ENCODE measurements at places on chromosomes 12 and 14.

DNA sequence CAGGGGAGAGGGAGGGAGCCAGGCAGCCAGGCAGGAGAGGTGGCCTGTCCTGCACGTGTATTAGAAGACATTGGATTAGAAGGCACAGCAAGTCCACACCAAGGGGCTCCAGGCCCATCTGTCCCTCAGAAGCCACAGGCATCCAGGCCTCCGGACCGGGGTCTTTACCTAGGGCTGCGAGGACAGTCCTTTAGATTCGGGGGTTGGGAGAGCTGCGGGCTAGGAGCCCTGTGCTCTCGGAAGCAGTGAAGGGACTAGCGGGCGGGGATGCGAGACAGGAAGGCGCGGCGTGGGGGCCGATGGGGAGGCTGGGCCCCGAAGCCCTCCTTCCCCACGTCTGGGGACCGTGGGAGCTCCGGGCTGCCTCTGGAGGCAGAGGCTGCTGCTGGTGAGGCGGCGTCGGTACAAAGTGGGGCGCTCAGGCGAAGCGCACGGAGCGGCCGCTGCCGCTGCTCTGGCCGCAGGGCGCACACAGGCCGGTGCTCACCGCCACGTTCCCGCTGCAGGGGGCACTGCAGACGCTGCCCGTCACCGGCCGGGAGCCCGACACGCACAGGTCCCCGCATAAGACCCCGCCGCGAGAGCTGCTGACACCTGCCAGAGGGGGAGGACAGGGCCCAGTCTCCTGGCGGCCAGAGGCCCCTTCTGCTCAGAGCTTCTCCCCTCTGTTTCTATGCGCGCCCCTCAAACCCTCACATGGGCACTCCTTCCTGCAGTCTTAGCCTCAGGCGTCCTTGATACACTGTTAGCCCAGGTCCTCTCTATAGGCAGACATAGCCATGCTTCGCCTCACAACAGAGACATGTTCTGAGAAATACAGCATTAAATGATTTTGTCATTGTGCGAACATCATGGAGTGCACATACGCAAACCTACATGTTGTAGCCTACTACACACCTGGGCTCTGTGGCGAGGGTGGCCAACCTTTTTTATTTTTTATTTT is 17.3 kb downstream of the KRT7 start:
- no peaks in the 10 kb centered on the region for H3K36me3 ChIP-seq
- DNase-seq: no peak
- H3K27ac ChIP-seq: no peak overlapping the region
- H3K4me3 ChIP-seq: no peak overlapping the region
- no peaks in the 10 kb centered on the region for H3K4me1 ChIP-seq

DNA sequence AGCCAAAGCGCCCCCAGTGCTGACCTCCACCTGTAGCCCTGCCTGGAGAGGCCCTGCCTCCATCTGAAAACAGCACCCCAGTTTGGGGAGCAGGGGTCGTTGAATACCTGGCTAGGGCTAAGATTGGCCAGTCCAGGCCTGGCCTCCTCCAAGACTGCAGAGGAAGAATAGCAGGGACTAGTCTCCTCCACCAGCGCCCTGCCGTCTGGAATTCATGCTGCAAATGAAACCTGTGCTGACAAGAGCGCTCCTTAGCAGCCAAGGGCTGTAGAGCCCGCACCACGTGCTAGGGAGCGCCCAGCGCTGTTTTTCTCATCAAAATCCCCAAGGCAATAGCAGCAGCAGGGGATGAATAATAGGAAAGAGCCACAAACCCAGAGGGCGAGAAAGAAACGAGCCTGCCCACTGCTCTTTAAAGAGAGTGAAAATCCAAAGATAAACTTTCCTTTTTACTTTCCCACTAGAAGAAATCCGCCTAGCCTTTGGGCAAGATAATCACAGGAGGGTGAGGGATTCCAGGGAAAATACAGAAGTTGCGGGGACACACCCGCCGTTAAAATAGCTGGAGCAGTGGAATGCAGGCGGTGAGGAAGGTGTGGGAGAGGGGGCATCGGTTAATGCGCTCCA is 3.3 kb downstream of the COL2A1 start:
- DNase-seq: peak; percentile 90
- no peak overlapping the region for H3K27ac ChIP-seq
- H3K27me3 ChIP-seq: peaks cover 42% of the 10 kb centered on the region
- peaks cover 4% of the 10 kb centered on the region for H3K4me1 ChIP-seq
- no peak overlapping the region for H3K4me3 ChIP-seq

DNA sequence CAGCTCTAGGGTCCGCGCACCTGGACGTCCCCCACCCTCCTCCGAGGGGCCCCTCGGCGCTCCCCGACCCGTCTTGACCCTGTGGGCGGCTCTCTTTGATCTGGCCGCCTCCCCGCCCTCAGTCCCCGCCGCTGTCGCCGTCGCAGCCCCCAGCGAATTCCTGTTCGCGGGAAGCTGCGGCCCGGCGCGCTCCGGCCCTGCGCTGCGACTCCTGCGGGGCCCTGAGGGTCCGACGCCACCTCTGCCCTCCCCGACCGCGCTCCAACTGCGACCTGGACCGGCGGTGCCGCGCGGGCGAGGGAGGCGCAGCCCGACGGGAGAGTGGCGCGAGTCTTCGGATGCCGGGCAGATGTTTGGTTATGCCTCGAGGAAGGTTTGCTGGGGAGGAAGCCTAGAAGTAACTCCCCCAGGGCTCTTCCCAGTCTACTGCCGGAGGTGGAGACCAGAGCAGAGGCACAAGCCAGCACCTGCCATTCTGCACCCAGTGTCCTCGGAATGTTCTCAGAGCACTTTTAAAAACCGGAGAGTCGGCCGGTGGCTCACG is 440 bp upstream of the ISM2 start:
- peaks cover 8% of the 10 kb centered on the region for H3K27me3 ChIP-seq
- H3K4me3 ChIP-seq: peak overlapping the region; percentile 12
- H3K27ac ChIP-seq: no peak overlapping the region
- no peaks in the 10 kb centered on the region for H3K36me3 ChIP-seq
- H3K4me1 ChIP-seq: no peaks in the 10 kb centered on the region

- DNase-seq: no peak
- no peaks in the 10 kb centered on the region for H3K4me1 ChIP-seq
- H3K27ac ChIP-seq: no peak overlapping the region
- H3K4me3 ChIP-seq: no peak overlapping the region
- no peaks in the 10 kb centered on the region for H3K27me3 ChIP-seq
Observed at GRCh38 chr12:21552635-21553328, 26.7 kb downstream of the SPX start.

DNA sequence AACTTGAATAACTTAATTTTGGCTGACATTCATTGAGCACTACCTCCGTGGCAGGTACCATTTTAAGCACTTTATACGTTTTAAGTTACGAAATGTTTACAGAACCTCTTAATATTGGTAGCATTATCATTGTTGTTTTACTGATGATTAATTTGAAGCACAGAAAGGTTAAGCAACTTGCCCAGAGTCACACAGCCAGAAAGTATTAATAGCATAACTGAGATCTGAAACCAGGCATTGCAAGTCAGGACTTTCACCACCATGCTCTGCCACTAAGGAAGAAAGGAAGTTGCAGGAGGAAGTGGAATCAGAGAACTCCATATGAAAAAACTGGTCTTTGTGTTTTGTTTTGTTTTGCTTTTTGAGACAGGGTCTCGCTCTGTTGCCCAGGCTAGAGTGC is 28.2 kb upstream of the BCAT1 start:
- DNase-seq: no peak
- no peaks in the 10 kb centered on the region for H3K4me1 ChIP-seq
- no peak overlapping the region for H3K4me3 ChIP-seq
- no peak overlapping the region for H3K27ac ChIP-seq

GRCh38 chr12:58801986-58802385 is 118.3 kb downstream of the LRIG3 start:
- no peaks in the 10 kb centered on the region for H3K27me3 ChIP-seq
- H3K36me3 ChIP-seq: no peaks in the 10 kb centered on the region
- no peak for DNase-seq
- H3K4me1 ChIP-seq: no peaks in the 10 kb centered on the region
- no peak overlapping the region for H3K27ac ChIP-seq
- no peak overlapping the region for H3K4me3 ChIP-seq

- no peak overlapping the region for H3K4me3 ChIP-seq
- DNase-seq: no peak
- no peaks in the 10 kb centered on the region for H3K36me3 ChIP-seq
- no peak overlapping the region for H3K27ac ChIP-seq
Observed at GRCh38 chr12:87651670-87652425, 377.4 kb downstream of the C12orf50 start.

- no peaks in the 10 kb centered on the region for H3K4me1 ChIP-seq
- no peak overlapping the region for H3K4me3 ChIP-seq
- DNase-seq: no peak
- no peak overlapping the region for H3K27ac ChIP-seq
- no peaks in the 10 kb centered on the region for H3K27me3 ChIP-seq
Observed at GRCh38 chr12:128867466-128867865, 14.2 kb downstream of the GLT1D1 start.

DNA sequence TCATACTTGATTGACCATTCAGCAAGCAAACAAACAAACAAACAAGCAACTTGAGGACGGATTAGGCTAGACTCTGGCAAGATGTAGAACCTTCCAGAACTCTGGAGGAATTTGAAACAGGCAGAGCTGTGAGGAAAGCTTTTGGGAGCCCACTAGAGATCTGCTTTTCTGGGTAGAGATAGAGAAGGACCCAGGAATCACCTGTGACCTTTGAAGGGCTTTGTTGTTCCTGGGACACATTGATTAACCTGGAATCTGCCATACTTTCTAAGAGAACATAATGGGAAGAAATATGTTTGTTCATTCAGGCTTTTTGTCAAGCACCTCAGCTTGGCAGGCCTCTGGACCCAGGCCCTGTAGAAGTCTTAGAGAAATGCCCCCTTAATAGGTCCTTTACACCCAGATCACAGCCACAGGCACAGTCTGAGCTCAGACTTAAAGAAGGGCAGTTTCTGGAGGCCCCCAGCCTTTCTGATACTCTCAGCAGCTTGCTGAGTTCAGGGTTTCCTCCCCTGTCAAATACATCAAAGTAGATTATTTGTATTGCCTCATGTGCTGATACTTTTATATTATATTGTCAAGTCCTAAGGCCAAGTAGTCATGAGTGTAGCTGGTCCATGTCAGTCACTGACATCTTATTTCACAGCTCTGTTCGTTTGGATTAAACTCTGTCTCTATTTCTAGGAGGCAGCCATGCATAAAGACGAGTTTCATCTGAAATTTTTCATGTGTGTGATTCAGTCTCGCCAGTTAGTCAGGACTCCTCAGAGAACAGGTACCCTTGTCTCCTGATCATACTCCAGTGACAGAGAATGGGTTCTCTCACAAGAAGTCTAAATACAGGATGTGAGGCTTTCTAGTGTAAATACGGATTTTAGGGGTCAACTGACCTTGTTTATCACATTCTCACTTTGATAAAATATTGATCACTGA is 1.1 kb upstream of the SENP1 start:
- peak overlapping the region; percentile 90 for H3K27ac ChIP-seq
- no peak for DNase-seq
- no peak overlapping the region for H3K4me3 ChIP-seq
- H3K36me3 ChIP-seq: no peaks in the 10 kb centered on the region
- no peaks in the 10 kb centered on the region for H3K27me3 ChIP-seq

- no peaks in the 10 kb centered on the region for H3K27me3 ChIP-seq
- no peaks in the 10 kb centered on the region for H3K36me3 ChIP-seq
- H3K4me3 ChIP-seq: no peak overlapping the region
- DNase-seq: no peak
Observed at GRCh38 chr12:40202095-40203059, 22.4 kb upstream of the LRRK2 start.

- DNase-seq: no peak
- H3K4me1 ChIP-seq: peaks cover 6% of the 10 kb centered on the region
- H3K27ac ChIP-seq: no peak overlapping the region
- no peak overlapping the region for H3K4me3 ChIP-seq
Observed at GRCh38 chr14:56176530-56176929, 58.3 kb downstream of the PELI2 start.

GRCh38 chr12:112855375-112855774 is 51.4 kb upstream of the OAS1 start:
- H3K27ac ChIP-seq: no peak overlapping the region
- H3K36me3 ChIP-seq: no peaks in the 10 kb centered on the region
- peak; percentile 85 for DNase-seq
- H3K27me3 ChIP-seq: no peaks in the 10 kb centered on the region
- peaks cover 4% of the 10 kb centered on the region for H3K4me1 ChIP-seq
- H3K4me3 ChIP-seq: no peak overlapping the region

DNA sequence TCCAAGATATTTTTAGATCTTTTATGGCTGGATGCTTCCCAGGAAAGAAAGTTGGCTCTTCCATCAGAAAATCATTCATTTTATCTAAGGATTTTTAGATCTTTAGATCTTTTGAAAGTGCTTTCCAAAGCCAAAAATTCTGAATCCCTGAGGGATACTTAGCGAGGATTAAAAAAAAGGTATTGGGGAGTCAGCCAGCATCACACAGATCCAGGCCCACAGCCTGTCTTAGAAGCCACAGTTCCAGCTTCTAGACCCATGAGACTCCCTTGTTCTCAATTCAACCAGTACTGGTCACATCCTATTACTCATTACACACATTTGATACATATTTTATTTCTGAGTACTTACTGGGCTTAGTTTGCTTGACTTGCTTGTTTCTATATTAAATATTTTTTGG is 49.9 kb downstream of the TSPAN8 start:
- no peaks in the 10 kb centered on the region for H3K27me3 ChIP-seq
- H3K4me3 ChIP-seq: no peak overlapping the region
- H3K27ac ChIP-seq: no peak overlapping the region
- H3K36me3 ChIP-seq: no peaks in the 10 kb centered on the region
- no peaks in the 10 kb centered on the region for H3K4me1 ChIP-seq

DNA sequence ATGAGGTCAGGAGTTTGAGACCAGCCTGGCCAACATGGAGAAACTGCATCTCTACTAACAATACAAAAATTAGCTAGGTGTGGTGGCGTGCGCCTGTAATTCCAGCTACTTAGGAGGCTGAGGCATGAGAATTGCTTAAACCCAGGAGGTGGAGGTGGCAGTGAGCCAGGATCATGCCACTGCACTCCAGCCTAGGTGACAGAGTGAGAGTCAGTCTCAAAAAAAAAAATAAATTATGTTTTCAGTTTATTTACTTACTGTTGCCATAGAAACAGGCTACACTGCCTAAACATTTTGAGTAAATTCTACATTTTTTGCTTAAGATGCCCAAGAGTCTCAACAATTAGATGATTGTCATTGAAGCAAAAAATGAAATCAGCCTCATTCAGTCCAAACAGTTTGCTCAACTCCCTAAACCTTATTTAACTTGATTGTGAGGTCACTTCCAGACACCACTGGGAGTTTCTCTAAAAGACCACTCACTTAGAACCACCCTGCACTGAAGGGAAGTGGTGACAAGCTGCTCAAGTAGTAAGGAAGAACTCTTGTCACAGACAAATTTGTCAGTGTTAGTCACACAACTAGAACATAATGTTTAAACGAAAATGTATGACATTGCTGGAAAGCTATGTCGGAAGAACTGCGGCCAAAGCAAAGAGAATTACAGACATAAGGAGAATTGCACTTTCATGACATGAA is 9.8 kb upstream of the GNPNAT1 start:
- H3K4me3 ChIP-seq: no peak overlapping the region
- DNase-seq: peak; percentile 40
- H3K27me3 ChIP-seq: no peaks in the 10 kb centered on the region
- no peak overlapping the region for H3K27ac ChIP-seq
- no peaks in the 10 kb centered on the region for H3K36me3 ChIP-seq

- H3K27me3 ChIP-seq: no peaks in the 10 kb centered on the region
- H3K27ac ChIP-seq: no peak overlapping the region
- no peaks in the 10 kb centered on the region for H3K4me1 ChIP-seq
- no peaks in the 10 kb centered on the region for H3K36me3 ChIP-seq
- no peak overlapping the region for H3K4me3 ChIP-seq
Observed at GRCh38 chr14:100051543-100051942, 13.7 kb upstream of the EVL start.

GRCh38 chr12:126608607-126609175 is 1543.5 kb downstream of the AACS start:
- H3K36me3 ChIP-seq: no peaks in the 10 kb centered on the region
- no peaks in the 10 kb centered on the region for H3K4me1 ChIP-seq
- H3K4me3 ChIP-seq: no peak overlapping the region
- H3K27me3 ChIP-seq: no peaks in the 10 kb centered on the region

All from mesendoderm (in vitro differentiated cells).